ENCODE measurements at places on chromosomes 1 and 21.

- H3K4me3 ChIP-seq: no peak overlapping the region
- H3K27me3 ChIP-seq: no peaks in the 10 kb centered on the region
- no peak overlapping the region for H3K27ac ChIP-seq
- DNase-seq: no peak
Observed at GRCh38 chr1:8903410-8903809, 24.9 kb upstream of the ENO1 start.

DNA sequence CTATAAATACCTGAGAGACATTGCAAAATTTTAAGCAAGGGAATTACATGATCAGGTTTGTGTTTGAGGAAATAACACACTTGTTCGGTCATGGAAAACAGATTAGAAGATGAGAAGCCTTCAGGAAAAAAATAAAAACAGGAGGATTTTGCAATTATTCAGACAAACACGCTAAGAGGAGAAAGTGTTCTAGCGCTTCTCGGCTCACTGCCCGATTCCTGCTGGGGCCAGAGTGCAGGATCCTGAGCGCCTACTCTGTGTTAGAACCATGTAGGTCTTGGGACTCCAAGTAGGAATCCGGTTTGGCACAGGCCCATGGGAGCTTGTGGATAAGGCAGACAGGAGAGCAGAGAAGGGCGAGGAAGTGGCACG is 8.1 kb upstream of the PRELP start:
- H3K27ac ChIP-seq: no peak overlapping the region
- no peaks in the 10 kb centered on the region for H3K27me3 ChIP-seq
- H3K4me1 ChIP-seq: peaks cover 29% of the 10 kb centered on the region
- no peak for DNase-seq
- H3K4me3 ChIP-seq: no peak overlapping the region

DNA sequence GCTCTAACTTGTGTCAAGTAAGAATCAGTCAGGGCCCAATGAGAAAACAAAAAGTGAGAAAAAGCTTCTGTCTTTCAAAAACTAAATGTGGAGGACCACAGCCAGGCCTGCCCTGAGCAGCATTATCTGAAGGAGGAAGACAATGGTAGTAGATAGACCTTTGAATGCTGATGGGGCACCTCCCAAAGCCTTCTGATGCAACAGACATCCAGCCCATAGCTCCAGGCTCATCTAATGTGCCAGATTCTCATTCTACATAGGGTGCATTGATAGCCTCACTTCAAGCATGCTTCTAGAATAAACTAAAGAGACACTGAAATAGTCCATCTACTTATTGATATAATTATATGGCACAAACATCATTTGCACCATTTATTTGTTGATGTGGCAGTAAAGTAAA is 351.6 kb downstream of the HHIPL2 start:
- no peaks in the 10 kb centered on the region for H3K4me1 ChIP-seq
- H3K4me3 ChIP-seq: no peak overlapping the region
- H3K36me3 ChIP-seq: no peaks in the 10 kb centered on the region
- no peak overlapping the region for H3K27ac ChIP-seq

DNA sequence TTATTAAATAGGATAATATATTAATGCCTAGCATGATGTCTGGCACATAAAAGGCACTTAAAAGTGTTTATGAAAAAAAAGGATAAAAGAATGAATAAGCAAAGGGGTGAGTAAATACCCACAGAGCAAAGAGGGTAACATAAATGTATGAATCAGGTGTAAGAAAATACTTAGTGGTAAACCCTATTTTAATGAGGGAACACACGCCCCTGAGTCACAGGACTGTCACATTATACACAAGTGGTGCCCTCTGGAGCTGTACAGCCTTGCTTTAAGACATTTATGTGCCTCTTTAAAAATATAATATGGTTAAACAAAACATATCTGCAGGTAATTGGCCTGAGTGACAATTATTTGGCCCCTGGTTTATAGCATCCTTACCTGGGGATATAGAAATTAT is 78.1 kb upstream of the PTBP2 start:
- no peak overlapping the region for H3K4me3 ChIP-seq
- no peaks in the 10 kb centered on the region for H3K27me3 ChIP-seq
- peaks cover 2% of the 10 kb centered on the region for H3K4me1 ChIP-seq
- DNase-seq: no peak
